MG63 (cell line): ENCODE measurements at places on chromosomes 3 and 15.

DNA sequence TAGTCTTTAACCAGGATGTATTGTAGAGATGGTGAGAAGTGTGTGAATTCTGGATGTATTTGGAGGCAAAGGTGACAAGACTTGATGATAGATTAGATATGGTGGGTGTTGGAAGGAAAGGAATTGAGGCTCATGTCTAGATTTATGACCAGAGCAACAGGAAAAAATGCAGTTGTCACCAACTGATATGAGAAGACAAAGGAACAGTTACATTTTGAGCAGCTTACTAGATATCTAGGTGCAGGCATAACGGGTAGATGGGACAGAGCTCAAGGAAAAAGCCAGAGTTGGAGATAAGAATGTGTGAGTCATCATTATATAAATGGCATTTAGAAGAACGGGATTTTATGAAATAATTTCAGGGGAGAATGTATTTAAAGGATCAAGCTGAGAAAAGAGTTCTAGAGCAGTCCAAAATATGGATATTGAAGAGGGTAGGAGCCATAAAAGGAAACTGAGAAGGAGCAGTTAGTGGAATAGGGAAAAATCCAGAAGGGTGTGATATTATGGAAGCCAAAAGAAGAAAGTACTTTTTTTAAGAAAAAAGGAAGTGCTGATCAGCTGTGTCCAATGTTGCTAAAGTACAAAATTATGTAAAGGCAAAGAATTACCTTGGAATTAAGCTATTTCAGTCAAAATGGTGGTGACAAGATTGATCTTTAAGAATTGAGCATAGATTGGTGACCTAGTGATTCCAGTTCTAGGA lies 262.5 kb downstream of the CGGBP1 start:
- no peak for DNase-seq

GRCh38 chr3:31053299-31053698 lies 158.8 kb upstream of the GADL1 start:
- DNase-seq, result no peak

DNA sequence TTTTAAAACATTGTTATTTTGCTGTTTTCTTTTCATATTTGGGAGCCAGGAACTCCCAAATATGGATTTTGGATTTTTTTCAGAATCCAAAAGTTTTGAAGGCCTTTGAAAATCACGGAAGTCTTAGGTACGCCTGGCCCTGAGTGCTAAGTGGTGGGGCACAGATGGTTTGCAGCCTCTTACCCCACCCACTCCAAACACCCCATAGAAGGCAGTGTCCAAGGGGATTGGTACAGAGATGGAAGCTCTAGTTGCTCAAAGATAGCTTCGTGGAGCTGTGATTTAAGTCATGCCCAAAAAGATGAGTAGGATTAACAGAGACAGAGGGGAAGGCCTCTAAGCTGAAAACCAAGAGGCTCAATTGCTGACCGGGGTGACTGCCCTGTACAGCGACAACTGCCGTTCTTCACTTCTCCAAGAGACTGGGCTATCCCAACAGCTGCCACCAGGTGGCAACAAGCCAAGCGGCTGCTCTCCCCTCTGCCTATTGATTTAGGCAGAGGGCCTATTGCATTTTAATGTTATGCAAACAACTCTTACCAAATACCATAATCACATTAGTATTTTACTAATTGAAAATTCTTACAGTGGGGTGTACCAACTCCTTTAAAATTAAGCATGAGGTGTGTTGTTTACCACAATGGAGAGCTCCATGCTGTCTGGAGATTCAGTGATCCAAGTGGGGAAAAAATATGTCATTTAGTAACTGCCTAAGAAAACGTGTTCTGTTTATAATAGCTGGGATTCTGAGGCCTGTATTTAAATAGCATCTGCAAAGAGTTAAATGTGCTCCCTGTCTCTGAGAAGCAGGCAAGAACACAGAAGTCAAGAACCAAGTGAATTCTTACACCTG lies 64.0 kb upstream of the C15orf61 start:
- DNase-seq, result peak; percentile 63

DNA sequence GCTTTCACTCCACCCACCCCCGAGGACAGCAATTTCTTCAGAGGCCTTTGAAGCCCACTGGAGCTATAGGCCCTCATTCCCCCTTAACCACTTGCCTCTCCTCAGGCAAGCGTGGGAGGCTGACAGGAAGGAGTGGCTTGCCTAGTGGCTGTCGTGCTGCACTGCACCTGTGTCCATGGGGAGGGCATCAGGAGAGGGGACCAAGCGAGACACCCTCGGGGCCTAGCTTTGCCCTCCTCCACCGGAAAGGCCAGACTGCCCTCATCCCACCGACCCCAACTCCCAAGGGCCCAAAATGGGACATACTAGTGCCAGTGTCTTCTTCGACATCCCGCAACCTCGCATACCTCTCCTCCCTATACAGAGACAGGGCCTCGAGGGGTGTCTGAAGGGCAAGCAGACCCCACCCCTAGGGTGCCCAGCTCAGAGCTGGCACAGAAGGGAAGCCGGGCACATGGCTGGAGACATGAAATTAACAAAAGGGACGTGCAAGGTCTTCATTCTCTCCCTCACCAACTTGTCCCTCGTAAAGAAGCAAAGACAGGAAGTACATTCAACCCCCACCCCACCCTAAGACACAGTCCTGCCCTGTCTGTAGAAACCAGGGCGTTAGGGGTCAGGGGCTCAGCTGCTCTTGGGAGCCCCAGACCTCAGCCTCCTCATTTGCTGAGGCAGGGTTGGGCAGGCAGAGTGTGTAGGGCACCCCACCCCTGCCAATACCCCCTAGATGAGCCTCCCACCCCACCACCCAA lies 24.3 kb downstream of the VIPR1 start:
- no peak for DNase-seq

GRCh38 chr3:160950954-160951353 lies 154.2 kb downstream of the B3GALNT1 start:
- no peak for DNase-seq
